ENCODE measurements at places on chromosomes 12 and 14.

DNA sequence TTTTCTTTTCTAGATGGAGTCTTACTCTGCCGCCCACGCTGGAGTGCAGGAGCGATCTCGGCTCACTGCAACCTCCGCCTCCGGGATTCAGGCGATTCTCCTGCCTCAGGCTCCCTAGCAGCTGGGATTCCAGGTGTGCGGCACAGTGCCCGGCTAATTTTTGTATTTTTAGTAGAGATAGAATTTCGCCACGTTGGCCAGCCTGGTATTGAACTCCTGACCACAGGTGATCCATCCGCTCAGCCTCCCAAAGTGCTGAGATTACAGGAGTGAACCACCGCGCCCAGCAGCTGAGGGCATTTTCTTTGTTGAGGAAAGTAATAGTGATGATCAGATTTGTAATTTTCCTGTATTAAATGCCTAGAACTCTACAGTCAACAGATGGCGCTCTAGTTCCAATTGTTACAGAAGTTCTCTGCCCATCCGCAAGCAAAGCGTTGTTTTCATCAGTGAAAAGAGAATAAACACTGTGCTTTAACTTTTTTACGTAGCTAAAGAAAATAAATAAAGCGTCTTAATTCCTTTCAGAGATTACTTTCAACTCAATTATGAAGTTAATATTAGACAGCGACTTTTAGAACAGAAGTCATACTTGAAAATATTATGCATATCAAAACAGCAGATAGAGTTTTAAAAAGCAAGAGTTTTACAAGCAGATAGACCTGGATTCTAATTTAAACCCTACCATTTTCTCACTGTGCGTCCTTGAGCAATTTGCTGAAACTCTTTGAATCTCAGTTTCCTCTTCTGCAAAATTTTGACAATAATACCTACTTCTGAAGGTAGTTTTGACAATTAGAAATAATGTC, 335.1 kb downstream of the DUSP6 start:
- peak; percentile 54 for DNase-seq

GRCh38 chr14:69288011-69288771, 28.2 kb downstream of the GALNT16 start:
- DNase-seq, result no peak

DNA sequence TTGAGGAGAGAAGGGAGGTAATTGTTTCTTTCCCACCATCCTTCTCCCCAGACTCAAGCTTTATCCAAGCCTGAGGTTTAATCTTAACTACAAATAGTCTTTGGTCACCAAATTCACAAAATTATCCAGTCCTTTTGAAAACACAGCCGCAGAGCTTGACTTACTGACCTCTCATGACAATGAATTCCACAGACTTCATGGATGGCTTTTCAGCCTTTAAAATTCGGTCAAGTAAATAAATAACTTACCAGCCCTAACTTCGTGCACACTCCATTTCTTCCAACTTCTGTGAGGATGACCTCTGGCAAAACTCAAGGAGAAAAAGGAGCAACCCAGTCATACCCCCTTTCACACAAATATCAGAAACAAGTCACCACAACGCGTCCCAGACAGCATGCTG, 137.0 kb upstream of the CDKN3 start:
- no peak for DNase-seq

- DNase-seq, result no peak
Measured at GRCh38 chr12:78146365-78146772, 315.7 kb downstream of the NAV3 start.

GRCh38 chr12:32125455-32126084, 18.9 kb downstream of the BICD1 start:
- DNase-seq, result no peak

GRCh38 chr14:51616724-51617409, 34.8 kb upstream of the FRMD6 start:
- DNase-seq, result no peak

DNA sequence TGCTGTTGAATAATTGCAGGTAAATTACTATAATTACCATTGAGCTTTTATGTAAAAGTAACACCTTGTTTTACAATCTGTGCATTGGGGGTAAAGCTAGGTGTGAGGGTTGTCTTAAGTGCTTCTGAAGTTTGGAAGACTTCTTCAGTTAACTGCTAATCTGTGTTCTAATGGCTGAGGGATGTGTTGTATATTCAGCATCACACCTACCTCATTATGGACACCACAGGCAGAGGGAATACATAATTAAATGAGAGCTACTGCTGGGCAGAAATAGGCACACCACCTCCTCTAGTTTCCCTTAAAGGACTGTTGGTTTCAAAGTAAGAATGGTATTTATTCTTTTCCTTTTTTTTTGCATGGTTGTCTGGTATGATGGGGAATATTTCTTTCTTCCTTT, 502.3 kb upstream of the RGS6 start:
- DNase-seq, result no peak

DNA sequence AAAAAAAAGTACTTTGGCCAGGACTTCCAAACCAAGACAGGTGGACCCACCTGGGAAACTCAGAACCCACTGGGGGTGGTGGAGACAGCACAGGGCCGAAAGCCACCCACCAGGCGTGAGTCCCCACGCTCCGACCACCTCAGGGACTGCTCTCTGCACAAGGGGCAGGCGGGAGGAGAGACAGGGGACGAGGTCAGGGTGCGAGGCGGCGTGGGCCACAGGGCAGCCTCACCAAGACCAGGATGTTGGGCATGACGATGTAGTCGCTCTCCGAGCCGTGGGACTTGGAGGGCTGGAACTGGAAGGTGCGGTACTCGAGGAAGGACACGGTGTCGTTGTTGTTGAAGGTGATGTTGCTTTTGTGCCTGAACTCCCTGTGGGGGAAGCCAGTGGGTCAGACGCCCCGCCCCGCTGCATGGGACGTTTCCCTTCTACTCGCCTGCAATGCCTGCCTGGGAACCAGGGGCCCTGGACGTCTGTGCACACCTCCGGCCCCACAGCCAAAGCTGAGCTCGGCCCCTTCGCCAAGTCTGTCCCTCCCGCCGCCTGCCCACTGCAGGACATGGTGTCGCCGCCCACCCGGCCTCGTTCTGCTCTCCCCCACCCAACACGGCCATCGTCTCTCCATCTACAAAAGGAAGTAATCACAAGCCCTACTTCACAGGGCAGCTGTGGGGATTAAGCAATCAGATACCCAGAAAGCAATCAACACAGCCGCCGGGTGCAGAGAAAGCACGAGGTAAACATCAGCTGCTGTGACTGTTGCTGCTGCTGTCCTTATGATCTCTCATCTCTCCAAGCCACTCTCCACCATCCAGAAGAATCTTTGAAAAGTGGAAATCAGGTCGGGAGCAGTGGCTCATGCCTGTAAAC, 48.7 kb downstream of the SCARB1 start:
- DNase-seq, result no peak

- no peak for DNase-seq
Measured at GRCh38 chr12:102371165-102371564, 109.2 kb downstream of the IGF1 start.

GRCh38 chr12:125157177-125157576, 91.9 kb downstream of the AACS start:
- no peak for DNase-seq

DNA sequence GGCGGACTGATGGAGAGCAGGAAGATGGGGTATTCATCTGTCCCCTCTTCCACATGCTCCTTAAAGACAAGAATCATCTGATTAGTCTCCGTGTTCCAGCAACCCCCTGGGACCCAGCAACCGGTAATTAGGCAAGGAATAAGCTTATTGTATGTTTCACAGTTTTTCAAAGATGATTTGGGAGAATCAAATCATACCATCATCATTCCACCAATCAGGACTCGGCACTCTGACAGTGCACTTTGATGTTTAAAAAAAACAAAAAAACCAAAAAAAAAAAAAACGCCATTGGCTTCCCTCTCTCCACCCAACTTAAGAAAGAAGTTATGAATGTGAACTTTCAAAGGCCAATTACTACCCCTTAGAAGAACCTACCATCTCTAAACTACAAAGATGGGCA, 1.3 kb upstream of the DYNC1H1 start:
- no peak for DNase-seq

DNA sequence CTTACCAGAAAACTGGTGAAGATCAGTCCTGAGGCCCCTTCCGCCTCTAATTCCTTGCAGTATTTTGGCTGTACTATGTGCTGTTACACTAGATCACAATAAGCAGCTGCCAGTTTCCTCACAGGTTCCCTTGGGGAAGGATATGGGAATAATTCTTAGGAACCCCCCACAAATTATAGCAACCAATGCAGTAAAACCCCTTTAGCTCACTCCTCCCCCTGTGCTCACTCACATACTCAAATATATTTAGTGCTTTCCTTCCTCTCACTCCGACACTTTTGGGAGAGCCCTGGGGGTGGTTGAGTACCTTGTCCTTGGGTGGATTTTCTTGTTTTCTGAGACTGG, 162.7 kb downstream of the ETV6 start:
- no peak for DNase-seq

GRCh38 chr12:108514468-108514972, 557 bp upstream of the FICD start:
- DNase-seq, result no peak

- peak; percentile 10 for DNase-seq
Measured at GRCh38 chr14:22532345-22533056, 56.5 kb downstream of the DAD1 start.

GRCh38 chr12:124745891-124746570, 117.6 kb downstream of the SCARB1 start:
- DNase-seq, result peak; percentile 29

GRCh38 chr12:118842866-118843265, 138.5 kb upstream of the SRRM4 start:
- no peak for DNase-seq

GRCh38 chr14:60184146-60184904, 19.1 kb upstream of the DHRS7 start:
- DNase-seq, result peak; percentile 42

- DNase-seq, result no peak
Measured at GRCh38 chr12:14834509-14834908, 8.8 kb downstream of the ART4 start.

DNA sequence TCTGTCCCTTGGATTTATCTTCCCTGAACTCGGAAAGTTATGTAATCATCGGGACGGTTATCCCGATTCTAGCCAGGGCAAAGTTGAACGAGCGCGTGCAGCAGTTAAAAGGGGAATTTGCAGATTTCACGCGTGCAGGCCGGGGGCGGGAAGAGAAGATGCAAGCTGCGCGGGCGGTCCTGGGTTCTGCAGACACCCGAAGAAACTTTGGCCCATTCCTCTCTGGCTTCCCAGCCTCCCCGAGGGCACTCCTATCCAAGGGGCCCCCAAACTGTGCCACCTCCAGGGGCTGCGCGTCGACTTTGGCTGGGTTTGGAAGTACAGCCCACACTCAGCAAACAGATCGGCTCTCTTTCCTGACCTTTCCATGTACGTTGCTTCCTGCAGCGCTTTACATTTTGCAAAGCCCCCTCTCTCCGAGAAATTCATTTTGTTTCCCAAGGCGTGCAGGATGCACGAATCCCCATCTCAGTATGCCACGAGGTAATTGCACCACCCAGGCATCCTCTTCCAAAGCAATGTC, 941 bp upstream of the PPP1CC start:
- DNase-seq, result no peak

- DNase-seq, result no peak
Measured at GRCh38 chr14:45057881-45058364, 26.0 kb upstream of the PRPF39 start.

GRCh38 chr12:28759333-28759732, 389.7 kb upstream of the FAR2 start:
- no peak for DNase-seq

GRCh38 chr12:130465046-130465445, 127.4 kb downstream of the PIWIL1 start:
- DNase-seq, result no peak

- DNase-seq, result no peak
Measured at GRCh38 chr12:108560321-108560721, 652 bp downstream of the SART3 start.

- DNase-seq, result no peak
Measured at GRCh38 chr14:89502966-89503365, 85.9 kb upstream of the FOXN3 start.

- DNase-seq, result no peak
Measured at GRCh38 chr12:109656743-109657142, 56.9 kb upstream of the FAM222A start.

- no peak for DNase-seq
Measured at GRCh38 chr12:112705037-112705632, 86.4 kb upstream of the RPH3A start.

GRCh38 chr12:80269803-80270552, 170.6 kb downstream of the OTOGL start:
- no peak for DNase-seq

DNA sequence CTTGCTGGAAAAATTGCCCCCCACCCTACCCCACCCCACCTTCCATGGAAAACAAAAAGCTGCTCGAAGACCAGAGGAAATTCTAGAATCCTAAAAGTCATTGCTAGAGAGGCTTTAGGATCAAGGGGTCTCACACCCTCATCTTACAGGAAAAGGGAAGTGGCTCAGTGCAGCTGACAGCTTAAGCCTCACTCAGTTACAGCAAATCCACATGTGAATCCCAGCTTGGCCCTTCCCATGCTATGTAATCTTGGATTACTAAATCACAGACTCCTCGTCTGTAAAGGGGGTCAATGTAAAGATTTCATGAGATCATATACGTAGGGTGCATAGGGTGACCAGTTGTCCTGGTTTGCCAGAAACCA, 25.9 kb downstream of the CMKLR1 start:
- no peak for DNase-seq

- peak; percentile 75 for DNase-seq
Measured at GRCh38 chr14:65412856-65413738, 567 bp downstream of the FUT8 start.

DNA sequence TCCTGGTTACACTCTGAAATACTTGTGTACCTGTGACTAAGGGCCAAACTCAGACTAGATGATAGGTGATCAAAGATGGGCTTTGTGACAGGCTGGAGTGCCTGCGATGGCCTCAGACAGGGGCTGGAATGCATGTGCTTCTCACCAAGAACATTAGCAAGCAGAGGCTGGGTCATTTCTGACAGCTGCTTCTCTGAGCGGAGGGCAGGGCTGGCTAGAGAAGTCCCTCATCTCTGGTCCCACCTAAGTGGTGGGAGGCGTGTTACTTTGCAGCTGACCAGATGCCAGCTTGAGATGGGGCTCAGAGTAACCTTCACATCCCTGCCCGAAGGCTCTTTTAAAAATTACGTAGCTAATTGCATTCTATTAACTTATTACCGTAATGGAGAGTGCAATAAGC, 106.8 kb upstream of the RTL1 start:
- DNase-seq, result no peak

DNA sequence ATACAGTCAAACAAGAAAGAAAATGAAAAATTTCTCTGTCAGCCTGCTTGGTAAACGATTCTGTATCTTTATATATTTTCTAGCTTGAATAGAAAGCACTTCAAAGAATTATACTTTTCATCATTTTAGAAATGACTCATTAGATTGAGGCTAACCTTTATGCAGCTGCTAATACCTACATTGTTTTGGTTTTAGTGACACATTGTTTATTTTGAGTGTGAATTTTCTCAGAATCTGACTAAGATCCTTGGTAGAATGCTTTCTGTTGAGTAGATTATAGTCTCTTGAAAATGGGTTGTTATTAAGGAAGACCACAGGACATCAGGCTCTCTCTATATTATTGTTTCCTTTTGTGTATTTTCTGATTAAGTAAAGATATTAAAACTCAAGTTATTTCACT, at the start of gene PMCH:
PMCH (minus strand) TSS at position 45 of the 400 bp plus-strand sequence. CDS start 63 bp downstream, outside the sequence.
- DNase-seq, result no peak
